ENCODE measurements at places on chromosomes 1 and 21.

DNA sequence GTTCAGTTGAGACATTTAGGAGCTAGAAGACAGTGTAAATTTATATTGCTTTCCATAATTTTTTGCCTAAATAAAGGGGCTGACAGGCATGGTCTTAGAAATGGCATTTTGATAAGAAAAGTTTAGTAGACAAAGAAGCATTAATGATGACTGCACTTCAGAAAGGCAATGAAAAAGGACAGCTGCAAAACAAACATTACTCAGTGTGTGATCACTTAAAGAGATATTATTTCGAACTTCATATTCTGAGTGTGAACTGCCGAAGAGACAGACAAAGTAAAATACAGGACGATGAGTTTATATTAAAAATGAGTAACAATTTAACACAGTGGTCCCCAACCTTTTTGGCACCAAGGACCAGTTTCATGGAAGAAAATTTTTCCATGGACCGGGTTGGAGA, 243.1 kb downstream of the DPYD start:
- DNase-seq: no peak

- no peak for DNase-seq
Measured at GRCh38 chr1:21707086-21707840, 38.1 kb upstream of the RAP1GAP start.

- DNase-seq: peak; percentile 86
Measured at GRCh38 chr1:159936273-159936904, 9.0 kb downstream of the IGSF9 start.

DNA sequence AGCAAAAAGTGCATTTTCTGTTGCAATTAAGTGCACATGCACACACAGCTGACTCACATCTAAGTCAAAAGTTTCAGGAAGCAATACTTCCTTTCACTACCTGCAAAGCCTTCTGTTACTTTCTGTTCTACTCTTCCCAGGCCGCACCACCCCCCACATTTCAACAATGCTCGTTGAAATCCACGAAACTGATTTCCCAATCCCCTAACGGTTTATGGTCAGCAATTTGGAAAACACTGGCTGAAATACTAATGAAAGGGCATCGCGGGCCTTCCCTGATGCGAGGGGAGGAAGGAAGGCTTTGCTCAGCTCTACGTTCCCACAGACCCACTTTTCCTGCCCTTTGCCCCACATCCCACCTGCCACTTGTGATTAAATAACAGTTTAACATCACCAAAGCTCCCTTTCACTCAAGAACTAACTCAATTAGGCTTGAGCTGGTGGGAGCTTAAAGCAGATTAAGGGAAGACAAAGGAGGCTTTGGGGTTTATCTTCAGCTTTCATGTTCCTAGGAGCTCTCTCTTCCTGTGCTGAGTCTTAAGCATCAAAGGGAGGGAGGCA, 243.2 kb upstream of the RAB4A start:
- DNase-seq: no peak

DNA sequence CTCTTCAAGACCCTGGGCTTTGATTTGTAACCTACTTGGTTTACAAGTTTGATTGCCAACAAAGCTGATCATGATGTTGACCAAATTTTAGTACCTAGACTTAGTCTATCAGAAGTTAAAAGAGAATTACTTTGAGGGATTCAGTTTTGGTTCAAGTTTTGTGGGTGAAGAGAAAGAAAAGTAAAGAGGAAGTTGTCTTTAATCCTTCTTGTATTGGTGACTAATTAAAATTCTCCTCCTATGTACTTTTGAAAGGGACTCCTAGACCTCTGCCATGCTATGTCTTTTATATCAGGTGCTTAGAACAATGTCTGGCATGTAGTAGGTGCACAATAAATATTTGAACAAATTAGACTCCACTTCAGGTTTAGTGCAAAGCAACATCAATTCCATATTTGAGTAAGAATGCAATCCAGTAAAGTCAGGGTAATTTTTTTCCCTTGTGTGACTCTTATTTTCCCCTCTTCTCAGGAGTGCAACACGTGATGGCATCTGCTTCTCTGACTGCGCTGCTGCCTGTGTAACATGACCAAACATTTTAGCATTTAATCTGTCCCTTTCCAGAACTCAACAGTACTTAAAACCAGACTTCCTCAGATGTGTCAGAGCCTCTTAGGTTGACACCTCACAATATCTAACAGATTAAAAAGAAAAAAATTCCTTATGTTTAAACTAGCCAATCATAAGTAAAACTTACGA, 41.1 kb upstream of the KCNQ4 start:
- no peak for DNase-seq

GRCh38 chr1:56506951-56507491, 72.3 kb downstream of the PLPP3 start:
- DNase-seq: no peak

GRCh38 chr1:44939061-44939460, 47.3 kb downstream of the EIF2B3 start:
- DNase-seq: no peak

Measured in activated naive CD4-positive, alpha-beta T cell (primary cell).